Activated T-helper 1 cell treated with anti-CD3 and anti-CD28 coated beads, Interleukin-2, amount 50 U/mL, for 16 hours (primary cell): ENCODE measurements at places on chromosomes 12 and 14.

- DNase-seq = no peak
Measured at GRCh38 chr12:8958066-8958465, 8.6 kb upstream of the M6PR start.

DNA sequence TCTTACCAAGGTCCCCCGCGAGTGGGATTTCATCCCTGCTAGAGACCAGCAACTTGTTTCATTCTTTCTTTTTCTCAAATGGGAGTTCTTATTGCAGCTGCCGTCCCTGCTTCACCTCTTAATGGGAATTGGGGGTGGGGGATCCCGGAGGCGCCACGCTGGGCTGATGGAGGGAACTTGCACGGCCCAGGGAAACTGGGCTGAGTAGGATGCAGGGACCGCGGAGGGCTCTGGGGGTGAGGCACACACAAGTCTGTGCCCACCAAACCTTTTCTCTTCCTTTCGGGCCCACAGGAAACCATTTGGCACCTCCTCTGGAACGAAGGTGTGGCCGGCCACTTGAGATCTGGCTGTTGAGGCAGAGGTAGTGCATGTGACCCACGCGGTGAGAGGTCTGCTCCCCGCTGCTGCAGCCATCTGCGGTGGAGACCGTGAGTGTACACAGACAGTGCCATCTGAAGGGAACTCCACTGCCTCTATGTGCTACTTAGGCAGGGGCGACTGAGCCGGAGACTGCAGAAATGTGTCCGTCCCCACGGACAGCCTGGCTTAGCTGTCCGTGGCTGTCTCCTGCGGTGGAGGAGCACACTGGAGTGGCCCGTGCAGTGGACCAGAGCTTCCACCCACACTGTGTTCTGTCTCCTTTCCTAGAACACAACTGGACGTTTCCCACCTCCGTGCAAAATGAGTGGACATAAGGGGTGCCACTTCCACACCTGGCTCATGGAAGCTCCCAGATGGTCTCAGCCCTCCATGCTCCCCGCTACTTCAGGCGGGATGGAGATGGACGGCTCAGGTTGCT lies 42.1 kb upstream of the TESC start:
- DNase-seq = no peak

- no peak for DNase-seq
Measured at GRCh38 chr12:63440048-63440447, 228.2 kb downstream of the DPY19L2 start.

GRCh38 chr12:130419116-130419515 lies 81.4 kb downstream of the PIWIL1 start:
- no peak for DNase-seq

- DNase-seq = no peak
Measured at GRCh38 chr14:74763803-74764531, 851 bp downstream of the YLPM1 start.

- no peak for DNase-seq
Measured at GRCh38 chr14:36454599-36455240, 65.3 kb downstream of the NKX2-1 start.

DNA sequence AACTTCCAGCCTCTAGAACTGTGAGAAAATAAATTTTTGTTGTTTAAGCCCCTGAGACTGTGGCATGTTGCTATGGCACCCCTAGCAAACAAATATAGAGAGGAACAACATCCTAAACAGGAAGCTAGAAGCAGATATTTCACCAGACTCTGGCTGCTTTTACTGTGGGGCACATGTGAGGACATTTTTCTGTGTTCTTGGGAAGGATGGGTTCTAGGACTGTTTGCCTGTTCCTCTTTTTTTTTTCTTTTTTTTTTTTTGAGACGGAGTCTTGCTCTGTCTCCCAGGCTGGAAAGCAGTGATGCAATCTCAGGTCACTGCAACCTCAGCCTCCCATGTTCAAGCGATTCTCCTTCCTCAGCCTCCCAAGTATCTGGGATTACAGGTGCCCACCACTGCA lies 4.2 kb upstream of the HRK start:
- DNase-seq = no peak

GRCh38 chr14:45254771-45255170 lies 1.8 kb upstream of the MIS18BP1 start:
- no peak for DNase-seq

- DNase-seq = no peak
Measured at GRCh38 chr12:121620333-121620891, 5.9 kb upstream of the ORAI1 start.

GRCh38 chr12:132491138-132491663 lies 1.2 kb downstream of the FBRSL1 start:
- no peak for DNase-seq

- DNase-seq = no peak
Measured at GRCh38 chr12:104299842-104300481, 3.6 kb upstream of the EID3 start.

DNA sequence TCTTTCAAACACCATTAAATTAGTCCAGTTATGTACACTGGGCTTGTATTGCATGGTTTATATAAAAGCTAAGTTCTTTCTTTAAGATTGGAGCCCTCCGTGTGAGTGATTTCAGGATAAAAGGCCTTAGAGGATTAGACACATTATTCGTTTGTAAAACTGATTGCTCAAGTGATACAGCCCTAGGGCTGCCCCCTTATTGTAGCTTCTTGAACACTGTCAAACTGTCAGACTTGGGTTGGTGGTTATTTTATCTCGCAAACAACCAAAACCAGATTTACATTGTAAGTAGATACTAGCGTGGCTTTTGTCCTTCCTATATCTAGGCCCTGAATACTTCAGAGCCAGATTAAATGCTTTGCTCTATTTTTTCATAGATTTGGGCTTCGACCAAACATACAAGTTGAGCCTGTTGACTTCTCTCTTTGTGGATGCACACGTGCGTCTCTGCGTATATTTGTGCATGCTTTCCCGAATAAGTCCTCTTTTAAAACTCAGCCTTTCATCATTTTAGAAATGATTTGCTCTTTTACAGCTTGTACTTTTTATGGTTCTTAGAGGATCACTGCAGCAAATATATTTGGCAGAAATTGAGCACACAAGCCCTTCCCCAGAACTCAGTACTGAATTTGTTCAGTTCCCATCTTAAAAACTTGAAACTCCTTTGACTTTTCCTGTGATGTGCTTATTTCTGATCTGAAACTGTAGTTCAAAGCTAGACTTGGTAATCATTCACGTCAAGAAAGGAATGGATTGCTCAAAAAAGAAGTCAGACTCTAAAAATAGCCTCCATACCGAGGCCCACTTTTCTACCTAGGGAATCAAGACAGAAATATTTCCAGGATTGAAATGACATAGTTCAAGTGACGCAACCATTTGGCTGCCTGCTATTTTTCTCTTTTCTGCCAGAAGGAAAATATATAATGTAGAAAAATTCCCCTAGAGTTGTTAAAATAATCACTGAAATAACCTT lies 129.5 kb downstream of the ETV6 start:
- no peak for DNase-seq

DNA sequence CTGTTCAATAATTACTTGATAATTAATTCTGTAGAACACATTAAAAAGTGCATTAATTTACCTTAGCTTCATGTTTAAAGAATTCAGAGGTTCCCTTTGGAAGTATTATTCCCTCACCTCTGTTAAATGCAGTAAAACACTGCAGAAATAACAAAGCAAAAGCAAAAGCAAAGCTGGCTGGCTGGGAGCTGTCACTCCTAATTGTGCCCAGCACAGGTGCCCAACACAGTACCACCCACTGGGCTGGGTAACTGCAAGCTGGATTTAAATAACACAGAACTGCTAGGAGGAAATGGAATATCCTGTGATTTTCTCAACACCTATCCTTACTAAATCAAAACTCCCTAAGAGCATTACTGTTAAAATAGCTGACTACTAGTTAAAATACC lies 72.6 kb downstream of the SLC2A13 start:
- no peak for DNase-seq

DNA sequence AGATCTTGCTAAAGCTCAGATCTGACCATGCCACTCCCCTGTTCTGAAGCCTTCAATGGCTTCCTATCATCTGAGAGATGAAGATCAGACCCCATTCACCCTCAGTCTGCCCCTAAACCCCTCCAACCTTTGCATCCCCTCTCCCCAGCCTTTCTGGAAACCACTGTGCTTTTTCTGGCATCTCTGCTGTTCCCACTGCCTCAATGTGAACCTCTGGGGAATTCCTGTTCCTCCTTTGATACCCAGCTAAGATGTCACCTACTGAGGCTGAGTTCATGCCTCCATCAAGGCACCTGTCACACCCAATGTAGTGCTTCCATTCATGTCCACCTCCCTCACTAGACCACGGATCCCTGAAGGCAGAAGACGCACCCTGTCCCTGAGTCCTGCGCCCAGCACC lies 19.3 kb downstream of the CYP46A1 start:
- no peak for DNase-seq

- no peak for DNase-seq
Measured at GRCh38 chr12:132205271-132206045, 61.2 kb downstream of the NOC4L start.

GRCh38 chr12:19885093-19885812 lies 446.0 kb downstream of the AEBP2 start:
- DNase-seq = no peak

GRCh38 chr14:74882103-74882920 lies 596 bp downstream of the DLST start:
- DNase-seq = peak; percentile 27

- DNase-seq = no peak
Measured at GRCh38 chr12:40157336-40157735, 51.5 kb upstream of the SLC2A13 start.

DNA sequence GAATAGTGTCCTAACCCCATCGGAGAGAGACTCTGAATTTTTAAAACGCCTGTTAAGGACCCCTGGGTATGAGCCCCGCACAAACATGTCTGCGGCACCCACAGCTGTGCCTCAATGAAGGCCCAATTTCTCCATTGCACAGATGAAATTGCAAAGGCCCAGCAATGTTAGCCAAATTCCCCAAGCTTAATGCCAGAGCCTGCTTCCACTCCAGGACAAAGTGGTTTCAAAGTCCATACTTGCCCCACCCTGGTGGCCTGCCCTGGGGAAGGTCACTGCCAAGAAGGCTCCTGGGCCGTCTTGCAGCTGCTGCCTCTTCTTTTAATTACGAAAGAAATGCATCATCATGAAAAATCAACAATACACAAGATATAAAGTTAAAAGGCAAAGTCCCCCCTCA lies 1179.7 kb downstream of the VRK1 start:
- no peak for DNase-seq

DNA sequence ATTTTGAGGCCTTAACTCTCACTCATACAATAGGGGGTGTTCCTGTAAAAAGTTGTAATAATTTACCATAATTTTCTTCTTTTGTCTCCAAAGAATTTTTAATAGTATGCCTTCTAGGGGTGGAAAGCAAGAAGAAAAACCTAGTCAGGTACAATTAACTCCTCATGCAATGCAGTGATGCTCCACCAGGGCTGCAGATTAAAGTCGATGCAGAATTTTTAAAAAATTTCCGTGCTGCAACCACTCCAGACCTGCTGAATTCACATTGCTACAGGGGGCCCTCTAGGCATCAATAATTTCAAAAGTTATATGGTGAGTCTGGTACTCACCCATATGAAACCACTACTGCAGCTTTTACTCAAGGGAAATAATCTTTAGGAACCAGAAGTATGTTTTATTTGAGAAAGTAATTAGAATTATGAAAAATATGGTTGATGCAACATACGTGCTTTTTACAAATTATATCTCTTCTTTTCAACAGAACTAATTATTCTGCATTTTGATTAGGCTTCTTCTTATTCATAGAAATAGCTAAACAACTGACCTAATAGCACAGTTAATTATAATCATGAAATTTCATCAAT lies 353.2 kb downstream of the BCAT1 start:
- DNase-seq = no peak

DNA sequence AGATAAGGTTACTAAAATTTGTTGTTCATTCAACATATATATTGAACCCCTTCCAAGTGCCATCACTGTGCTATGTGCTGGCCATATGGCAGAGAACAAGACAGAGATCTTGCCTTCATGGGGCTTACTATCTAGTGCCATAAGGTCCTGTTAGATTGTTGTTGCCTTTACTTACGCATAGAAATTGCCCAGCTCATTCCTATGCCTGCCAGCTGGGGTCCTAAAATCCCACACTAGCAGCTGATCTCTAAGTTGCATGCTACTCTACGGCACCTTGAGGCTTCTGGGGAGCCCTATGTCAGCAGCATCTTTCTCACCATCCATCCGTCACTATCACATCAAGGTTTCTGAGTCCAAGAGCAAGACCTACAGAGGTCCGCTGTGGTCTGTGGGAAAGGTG lies 1.4 kb upstream of the KCNK10 start:
- no peak for DNase-seq

- no peak for DNase-seq
Measured at GRCh38 chr12:115813256-115813655, 464.2 kb downstream of the MED13L start.

- DNase-seq = peak; percentile 89
Measured at GRCh38 chr12:133080368-133081158, at the start of gene ZNF140. Gene ZNF140, plus strand, starts transcription at chr12:133080923. Its CDS starts 398 bp downstream, at chr12:133081321.

DNA sequence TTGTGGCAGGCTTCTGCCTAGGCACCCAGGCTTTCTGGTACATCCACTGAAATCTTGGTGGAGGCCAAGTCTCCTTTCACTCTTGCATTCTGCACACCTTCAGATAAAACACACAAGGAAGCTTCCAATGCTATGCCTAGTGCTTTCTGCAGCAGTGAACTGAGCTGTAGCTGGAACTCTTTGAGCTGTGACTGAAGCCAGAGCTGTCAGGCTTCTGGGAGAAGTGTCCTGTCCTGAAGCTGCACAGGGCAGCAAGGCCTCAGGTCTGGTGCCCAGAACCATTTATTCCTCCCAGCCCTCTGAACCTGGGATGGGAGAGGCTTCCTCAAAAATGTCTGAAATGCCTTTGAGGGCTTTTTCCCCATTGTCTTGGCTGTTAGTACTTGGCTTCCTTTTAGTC lies 941.7 kb downstream of the LRFN5 start:
- DNase-seq = no peak

DNA sequence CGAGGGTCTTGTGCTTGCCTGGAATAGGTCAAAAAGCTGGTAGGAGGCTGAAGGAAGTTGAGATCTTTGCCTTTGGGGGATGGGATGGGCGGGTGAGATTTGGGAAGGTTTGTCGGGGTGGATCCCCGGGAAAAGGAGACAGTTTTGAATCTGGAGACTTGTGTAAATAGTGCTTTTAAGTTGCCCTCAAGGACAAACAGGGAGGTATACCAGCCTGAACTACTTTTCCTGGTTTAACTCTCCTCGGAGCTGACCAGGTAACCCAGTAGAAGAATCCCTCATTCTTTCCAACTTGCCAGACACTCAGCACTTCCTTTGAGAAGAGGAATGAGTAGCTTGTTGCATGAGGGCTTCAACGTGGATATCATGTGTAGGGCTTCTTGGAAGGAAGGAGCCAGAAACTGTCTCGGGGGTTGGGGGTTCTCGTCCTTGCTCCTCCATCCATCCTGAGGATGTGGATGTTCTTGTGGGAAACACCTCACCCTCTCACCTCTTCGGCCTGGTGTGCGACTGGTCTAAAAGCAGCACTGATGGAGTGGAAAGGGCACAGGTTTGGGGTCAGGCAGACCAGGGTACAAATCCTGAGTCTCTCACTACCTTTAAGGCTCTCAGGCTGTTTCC lies 1.9 kb downstream of the TEAD4 start:
- DNase-seq = no peak

DNA sequence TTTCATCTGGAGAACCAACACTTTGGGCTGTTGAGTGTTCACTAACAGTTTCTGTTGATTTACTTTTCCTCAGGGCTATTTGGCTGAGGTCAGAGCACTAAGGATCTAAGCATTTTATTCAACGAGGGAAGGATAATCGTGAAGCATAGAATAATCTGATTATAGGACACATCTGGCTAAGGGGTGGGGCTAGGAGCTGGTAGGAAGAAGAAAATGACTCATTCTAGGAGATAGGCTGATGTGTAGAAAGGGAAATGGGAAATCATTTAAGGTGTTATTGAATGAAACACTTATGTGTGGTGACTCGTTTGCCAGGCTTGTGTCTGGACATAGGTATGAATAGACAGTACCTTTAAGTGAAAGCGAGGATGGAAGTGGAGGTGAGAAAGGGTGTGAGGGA lies 167.2 kb downstream of the ETNK1 start:
- no peak for DNase-seq
